Tibial artery (tissue), 4 donors: ENCODE measurements at places on chromosomes 1 and 21.
A peak's percentile ranks its signal among the peaks of the same experiment; 100 is the strongest.

DNA sequence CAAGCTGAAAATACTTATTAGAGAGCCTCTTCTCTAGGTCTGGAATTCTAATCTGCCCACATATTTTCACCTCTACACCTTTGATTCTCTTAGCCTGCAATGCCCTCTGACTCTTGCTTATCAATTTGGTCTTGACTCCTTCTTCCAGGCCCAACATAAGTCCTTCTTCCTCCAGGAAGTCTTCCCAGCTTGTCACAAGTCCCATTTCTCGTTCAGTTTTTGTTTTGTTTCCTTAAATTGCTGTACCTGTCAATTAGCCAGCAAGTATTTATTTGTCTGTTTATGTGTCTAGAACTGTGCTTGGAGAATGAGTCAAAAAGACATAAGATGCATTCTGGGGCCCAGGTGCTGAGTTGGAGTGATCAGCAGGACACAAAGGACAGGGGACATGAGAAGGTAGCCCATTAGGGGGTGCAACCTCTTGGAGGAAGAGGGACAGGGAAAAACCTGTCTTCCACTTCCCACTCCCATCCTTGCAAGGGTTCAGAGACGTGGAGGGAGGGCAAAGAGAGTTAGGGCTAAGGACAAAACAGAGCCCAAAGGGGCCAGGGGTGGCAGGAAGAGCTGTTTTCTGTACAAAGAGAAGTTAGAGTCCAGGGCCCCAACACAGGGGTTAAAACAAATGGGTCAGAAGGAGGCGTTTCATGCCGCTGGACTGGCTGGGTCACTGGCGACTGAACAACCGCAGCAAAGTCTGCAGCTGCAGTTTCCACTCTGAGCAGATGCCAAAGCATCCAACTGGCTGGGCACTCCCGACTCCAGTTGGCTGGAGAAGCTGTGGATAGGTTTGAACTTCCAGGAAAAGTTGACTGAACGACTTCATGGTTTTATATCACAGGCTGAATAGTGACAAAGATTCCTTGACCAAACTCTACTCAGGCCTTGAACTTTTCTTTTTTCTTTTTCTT, 10.7 kb upstream of the CNR2 start:
- peak; percentile 55 for DNase-seq

- DNase-seq, result no peak
Measured at GRCh38 chr1:219708919-219709543, 96.1 kb upstream of the ZC3H11B start.

GRCh38 chr1:76059451-76059850, 15.1 kb upstream of the ST6GALNAC3 start:
- no peak for DNase-seq

DNA sequence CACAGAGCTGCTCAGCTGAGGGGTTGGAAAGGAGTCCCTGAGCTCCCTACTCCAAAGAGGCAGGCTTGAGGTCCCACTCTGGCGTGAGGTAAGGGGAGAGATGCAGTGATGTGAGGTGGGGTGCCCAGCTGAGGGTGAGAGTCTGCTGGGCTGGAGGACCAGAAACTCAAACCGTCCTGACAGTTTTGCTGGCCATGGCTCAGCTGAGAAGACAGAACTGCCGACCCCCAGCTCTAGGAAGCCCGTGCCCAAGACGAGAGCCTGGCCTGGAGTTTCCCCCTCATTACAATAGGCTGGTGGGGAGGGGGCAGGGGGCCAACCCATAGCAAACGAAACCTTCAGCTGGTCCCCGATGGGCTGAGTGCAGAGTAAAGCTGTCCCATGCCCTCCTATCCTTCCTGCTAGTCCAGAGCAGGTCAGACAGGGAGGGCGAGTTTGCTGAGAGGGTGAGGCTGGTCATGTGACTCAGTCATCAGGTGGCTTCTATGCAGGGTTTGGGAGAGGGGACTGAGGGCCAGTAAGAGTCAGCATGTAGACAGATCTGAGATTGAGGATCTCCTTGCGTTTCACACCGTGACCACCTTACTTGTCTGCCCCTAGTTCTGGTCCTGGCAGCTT, 129.3 kb downstream of the PRDM2 start:
- peak; percentile 63 for DNase-seq
